ENCODE measurements at places on chromosomes 4 and X.
A peak's percentile ranks its signal among the peaks of the same experiment; 100 is the strongest.

DNA sequence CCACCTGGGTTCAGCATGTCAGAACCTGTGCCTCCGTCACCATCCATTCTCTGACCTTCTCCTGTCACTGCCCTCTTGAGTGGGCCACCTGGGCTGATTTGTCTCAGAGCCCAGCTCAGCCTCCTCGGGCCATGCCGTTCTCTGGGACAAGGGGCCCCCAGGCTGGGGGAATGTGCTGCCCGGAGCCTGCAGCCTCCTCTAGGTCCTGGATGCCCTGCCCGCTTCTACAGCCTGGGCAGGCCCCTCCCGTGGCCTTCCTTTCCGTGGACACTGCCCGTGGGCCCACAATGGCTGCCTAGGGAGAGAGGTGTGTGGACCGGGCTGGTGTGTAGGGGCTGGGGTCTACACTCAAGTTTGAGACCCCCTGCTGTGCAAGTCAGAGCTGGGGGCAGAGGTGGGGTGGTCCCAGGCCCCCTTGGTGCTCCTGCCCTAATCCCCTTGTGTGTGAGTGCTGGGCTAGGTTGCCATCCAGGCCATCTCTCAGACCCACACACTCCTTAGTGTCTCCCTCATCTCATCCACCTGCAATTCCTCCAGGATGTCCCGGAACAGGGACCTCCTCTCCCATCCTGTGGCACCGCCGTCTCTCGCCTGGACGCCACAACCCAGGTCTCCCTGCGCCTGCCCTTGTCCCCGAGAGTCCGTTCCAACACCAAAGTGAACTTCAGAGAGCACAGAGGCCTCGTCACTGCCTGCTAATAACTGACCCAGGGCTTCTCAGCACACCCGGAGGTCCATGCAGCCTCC is 12.4 kb downstream of the PSAPL1 start:
- DNase-seq: no peak

DNA sequence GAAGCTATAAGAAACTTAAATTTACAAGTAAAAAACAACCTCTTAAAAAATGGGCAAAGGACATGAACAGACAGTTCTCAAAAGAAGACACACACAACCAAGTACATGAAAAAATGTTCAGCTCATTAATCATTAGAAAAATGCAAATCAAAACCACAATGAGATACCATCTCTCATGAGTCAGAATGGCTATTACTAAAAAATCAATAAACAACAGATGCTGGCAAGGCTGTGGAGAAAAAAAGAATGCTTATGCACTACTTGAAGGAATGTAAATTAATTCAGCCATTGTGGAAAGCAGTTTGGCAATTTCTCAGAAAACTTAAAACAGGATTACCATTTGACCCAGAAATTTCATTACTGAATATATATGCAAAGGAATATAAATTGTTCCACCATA is 666.3 kb upstream of the GRIA3 start:
- DNase-seq: no peak

DNA sequence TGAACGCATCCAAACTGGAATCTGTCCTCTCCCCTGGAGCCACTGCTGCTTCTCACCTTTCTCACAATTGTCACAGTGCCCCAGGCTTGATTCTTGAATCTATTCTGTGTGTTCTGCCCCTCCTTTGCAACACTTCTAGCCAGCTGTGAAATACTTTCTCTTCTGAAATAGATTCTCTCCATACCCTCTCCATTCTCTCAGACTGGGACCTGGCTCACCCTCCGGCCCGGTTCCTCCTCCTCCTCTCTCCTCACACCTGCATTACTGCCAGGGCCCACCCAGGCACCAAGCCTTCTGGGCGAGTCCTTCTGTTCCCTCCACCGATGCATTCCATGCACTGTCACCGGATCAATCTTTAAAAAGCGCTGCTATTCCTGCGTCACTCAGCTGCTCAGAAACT is 336.1 kb downstream of the UNC5C start:
- DNase-seq: no peak

- no peak for DNase-seq
Measured at GRCh38 chrX:29699239-29699638, 516.1 kb upstream of the MAGEB2 start.

GRCh38 chr4:181796502-181796901 is 446.7 kb upstream of the TENM3 start:
- no peak for DNase-seq

DNA sequence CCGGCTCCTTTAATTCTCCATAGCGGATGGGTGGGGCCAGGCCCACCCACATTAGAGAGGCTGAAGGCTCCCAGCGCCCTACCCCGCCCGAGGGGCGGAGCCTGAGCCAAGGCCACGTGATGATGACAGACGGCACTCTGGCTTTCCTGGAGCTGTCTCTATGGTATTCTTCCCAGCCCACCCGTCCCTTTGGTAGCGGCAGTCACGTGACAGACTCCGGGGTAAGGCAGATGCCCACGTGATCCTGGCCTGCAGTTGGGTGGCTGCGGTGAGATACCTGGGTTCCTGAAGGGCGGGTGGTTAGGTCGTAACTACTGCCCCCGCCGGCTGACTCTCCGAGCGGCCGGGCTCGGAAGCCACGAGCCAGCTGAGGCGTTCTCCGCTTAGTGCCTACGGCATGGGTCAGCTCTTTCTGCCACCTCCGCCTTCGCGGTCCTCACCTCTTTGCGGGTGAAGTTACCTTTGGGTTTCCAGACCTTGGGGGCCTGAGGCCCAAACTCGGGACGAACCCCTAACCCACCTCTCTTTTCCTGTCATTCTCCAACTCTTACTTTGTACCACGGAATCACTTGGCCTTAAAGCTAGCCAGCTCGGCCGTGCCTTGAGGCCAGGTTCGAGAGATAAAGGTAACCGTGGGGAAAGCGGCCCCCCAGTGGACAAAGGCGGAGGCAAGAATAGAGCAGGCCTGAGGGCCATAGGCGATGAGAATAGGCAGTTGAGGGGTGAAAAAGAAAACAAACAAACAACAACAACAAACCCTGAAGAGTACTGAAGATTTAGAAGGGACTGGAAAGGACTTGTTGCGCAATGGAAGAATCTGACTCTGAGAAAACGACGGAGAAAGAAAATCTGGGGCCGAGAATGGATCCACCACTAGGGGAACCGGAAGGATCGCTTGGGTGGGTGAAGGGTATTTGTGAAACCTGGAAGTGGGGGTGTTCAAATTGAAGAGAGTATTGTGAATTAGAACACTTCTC is at the start of gene RRAGB:
TSS of gene RRAGB (plus strand) at position 229 of the 977 bp plus-strand sequence. CDS start at position 808, 579 bp downstream.
- DNase-seq: peak; percentile 79

GRCh38 chr4:168502861-168503260 is 6.0 kb downstream of the PALLD start:
- DNase-seq: no peak

DNA sequence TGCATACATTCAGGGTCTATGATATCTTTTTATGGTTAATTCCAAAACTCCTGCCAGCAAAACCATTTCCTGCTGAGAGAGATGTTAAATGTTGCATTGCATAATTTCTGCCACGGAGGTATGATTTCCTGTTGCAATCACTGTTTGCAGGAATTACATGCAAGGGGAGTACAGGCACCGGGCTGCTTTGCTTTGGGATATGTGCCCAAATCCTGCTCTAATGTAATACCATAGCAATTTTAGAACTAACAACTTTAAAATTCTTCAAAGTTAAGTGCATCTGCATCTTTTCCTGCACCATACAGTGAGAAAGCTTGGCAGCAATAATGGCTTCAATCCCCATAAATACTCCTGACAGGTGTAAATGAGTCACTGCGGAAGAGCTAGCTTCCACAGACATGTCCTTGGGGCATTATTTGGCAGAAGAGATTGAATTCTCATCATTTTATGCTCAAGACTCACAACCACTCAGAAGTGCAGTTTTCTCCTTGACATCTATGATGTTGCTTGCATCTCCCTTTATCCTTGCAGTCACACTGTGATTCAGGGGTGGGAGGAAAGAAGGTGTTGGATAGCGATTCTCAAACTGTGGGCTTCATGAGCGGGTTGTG is 29.6 kb downstream of the TRIM2 start:
- DNase-seq: no peak

DNA sequence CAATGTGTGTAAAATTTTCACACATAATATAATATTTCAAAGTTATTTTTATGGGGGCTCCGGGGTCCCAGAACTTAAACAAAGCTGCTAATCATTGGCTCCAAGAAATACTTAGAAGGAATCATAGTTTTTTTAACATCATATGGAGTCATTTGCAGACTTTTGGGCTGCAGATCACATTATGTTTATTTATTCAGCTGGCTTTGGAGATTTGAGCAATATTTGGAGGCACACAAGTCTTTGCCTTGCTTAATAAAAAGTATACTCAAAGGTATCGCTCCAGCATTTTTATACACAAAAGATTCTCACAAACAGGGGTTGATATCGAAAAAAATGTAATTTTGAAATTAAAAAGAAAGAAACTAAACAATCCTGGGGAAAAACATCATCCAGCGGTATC is 382.5 kb upstream of the TENM3 start:
- DNase-seq: no peak

DNA sequence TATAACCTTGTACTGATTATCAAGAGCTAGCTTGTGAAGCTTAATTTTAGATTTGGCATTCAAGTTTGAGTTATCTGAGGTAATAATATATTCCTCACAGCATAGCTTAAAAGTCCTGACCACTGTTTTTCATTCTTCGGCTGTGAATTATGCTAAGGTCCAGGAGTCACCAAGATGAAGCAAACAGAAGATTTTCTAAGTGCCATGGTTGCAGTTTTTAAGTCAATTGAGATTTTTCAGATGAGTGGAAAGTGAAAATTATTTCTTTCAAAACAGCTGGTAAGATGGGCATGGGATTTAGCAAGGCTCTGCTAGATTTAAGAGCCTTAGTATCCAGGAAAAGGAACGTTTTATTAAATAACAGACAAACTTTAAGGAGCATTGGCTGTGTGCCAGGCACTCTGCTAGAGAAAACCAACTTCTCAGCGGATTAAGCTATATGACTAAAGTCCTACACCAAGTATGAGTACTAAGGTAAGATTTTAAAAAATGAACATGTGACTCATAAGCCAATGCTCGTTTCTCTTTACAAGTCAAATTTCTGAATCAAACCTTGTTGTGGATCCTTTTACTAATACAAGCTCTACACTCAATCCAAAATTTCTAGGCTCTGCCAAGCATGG is 149.9 kb upstream of the IL15 start:
- no peak for DNase-seq

- no peak for DNase-seq
Measured at GRCh38 chr4:136687118-136687517, 845.2 kb downstream of the PCDH18 start.

DNA sequence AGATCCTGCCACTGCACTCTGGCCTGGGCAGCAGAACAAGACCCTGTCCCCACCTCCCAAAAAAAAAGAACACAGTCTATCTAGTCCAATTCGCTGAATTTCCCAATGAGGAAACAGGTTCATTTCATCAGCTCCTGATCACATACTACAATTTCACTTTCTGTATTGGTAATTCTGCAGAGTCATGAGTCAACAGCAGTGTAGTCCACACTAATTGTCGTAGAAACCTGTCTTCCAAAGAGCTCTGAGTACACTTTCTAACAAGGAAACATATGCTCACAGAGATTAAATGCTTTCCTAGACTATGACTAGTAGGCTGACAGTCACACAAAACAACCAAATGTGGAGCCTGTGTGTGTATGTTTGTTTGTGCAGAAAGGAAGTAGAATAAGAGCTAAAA is 91.9 kb downstream of the GPC4 start:
- no peak for DNase-seq

GRCh38 chrX:123361371-123361770 is 177.3 kb downstream of the GRIA3 start:
- no peak for DNase-seq

DNA sequence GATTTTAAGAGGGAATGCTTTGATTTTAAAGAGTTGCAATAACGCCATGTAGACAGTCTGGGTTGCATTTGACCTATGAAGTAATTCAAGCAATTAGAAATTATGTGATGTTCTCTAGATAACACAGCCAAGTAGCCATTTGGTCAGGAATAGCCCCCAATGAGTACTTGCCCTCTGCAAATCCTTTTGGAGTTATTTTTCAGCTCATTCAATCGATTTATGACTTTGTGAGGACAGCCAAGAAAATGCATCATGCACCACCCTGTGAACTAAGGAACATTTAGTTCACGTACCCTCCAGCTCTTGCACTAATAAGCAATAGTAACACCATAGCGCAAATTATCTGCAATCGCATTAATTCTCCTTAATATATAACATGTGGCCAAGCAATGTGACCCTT is 552.6 kb upstream of the INTU start:
- no peak for DNase-seq

- DNase-seq: no peak
Measured at GRCh38 chr4:100644150-100644549, 126.3 kb upstream of the EMCN start.

Data from stimulated activated CD8-positive, alpha-beta memory T cell treated with anti-CD3 and anti-CD28 coated beads, Interleukin-2, amount 100 ng/mL, for 1 hour (primary cell).